Activated effector memory CD4-positive, alpha-beta T cell treated with anti-CD3 and anti-CD28 coated beads, Interleukin-2, amount 50 U/mL, for 16 hours (primary cell): ENCODE measurements at places on chromosomes 5 and 9.

GRCh38 chr5:88203981-88204750 lies 64.5 kb downstream of the TMEM161B start:
- peak; percentile 77 for DNase-seq

GRCh38 chr5:72302171-72302570 lies 17.9 kb downstream of the MRPS27 start:
- no peak for DNase-seq

- DNase-seq, result no peak
Measured at GRCh38 chr5:151565971-151566370, 25.2 kb downstream of the FAT2 start.

GRCh38 chr9:99660191-99660636 lies 161.5 kb upstream of the NR4A3 start:
- DNase-seq, result no peak

DNA sequence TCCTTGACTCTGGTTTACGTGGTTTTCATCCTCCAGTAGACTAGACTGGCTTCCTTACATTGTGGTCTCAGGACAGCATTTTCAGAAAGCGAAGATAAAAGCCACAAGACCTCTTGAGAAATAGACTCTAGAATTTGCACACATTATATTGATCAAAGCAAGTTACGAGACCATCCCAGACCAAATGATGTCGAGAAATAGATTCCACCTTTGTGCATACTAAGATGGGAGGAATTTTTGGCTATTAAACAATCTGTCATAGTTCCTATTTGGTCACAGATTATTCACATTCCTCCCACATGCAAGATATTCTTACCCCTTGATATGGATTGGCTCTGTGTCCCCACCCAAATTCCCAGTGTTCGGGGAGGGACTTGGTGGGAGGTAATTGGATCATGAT lies 65.6 kb downstream of the TEX10 start:
- DNase-seq, result no peak

- DNase-seq, result no peak
Measured at GRCh38 chr5:180171568-180172094, 37.4 kb downstream of the RASGEF1C start.

- DNase-seq, result no peak
Measured at GRCh38 chr9:95732802-95733688, 142.4 kb upstream of the ERCC6L2 start.

GRCh38 chr5:95761771-95762651 lies 30.9 kb downstream of the RHOBTB3 start:
- DNase-seq, result no peak

DNA sequence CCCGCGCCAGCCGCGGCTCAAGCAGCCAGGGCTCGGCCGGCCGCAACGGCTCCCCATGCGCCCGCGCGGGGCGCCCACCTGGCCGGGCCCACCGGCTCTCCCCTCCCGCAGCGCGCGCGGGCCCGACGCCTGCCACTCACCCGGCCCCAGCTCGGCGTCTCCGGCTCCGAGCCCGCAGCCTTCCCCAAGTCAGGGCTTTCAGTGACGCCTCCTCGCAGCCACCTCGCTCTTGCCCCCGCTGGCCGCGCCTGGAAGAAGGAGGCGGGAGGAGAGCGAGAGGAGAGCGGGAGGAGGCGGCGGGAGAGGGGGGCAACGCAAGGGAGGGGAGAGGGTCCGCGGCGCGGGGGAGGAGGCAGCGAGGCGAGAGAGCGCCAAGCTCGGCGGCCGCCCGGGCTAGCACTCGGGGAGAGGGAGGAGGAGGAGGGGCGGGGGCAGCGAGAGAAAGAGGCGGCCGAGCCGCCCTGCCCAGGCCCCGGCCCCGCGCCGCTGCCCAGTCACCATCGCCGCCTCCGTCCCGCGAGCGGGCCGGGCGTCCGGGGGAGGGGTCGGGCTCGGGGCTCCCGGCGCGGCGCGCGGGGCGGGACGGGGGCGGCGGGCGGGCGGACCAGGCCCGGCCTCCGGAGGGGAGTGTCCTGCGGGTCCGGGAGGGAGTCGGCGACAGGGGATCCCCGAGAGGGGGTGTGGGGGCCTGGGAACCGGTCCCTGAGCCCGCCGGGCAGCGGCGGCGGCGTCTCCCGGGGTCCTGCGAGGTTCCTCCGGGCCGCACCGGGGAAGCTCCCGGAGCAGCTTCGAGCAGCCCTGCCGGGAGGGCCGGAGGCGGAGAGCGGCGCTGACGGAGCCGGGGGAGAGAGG lies at the start of gene LHFPL2:
Gene LHFPL2, minus strand, starts transcription at position 414 of the 852 bp plus-strand sequence. CDS start 138,559 bp downstream, outside the sequence.
- DNase-seq, result no peak

DNA sequence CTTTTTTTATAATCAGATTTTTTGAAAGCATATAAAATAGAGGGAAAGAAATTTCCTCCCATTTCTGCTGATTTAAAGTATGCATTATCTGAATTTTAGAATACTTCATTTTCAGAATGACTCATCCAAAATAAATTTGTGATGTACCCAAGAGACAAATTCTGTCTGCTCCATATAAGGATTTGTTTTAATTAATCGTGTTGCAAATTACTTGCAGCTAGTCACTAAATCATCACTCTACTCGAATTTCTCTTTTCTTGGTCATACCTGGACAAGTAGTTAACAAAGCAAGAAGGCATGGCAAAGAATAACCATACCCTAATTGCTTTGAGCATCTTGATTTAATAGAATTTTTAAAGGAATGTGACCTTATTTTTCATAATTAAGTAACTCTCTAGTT lies 284.1 kb upstream of the GRAMD2B start:
- no peak for DNase-seq

DNA sequence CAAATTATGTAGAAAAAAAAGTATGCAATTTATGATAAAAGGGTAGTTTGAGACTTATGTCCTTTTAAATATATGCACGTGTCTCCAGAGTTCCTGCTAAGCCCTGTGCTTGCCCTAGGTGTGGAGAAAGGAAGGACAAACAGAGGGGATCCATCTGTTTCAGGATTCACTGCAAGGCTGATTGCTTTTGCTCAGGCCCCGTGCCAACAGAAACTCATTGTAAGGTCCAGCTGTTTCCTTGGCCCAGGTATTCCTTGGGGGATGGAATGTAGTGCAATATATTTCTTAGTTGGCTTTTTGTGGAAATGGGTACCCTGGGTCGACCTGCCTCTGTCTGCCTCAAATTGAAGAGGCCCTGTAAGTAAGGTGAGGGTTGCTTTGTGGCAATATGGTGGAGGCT lies 268.6 kb upstream of the CLINT1 start:
- DNase-seq, result no peak

GRCh38 chr9:13070612-13071595 lies 208.6 kb downstream of the MPDZ start:
- no peak for DNase-seq

GRCh38 chr5:129807162-129807814 lies 59.4 kb downstream of the MINAR2 start:
- DNase-seq, result no peak

- no peak for DNase-seq
Measured at GRCh38 chr9:69815313-69815712, 5.3 kb upstream of the CFAP95 start.

GRCh38 chr9:132160802-132161742 lies 786 bp upstream of the NTNG2 start:
- DNase-seq, result peak; percentile 82

DNA sequence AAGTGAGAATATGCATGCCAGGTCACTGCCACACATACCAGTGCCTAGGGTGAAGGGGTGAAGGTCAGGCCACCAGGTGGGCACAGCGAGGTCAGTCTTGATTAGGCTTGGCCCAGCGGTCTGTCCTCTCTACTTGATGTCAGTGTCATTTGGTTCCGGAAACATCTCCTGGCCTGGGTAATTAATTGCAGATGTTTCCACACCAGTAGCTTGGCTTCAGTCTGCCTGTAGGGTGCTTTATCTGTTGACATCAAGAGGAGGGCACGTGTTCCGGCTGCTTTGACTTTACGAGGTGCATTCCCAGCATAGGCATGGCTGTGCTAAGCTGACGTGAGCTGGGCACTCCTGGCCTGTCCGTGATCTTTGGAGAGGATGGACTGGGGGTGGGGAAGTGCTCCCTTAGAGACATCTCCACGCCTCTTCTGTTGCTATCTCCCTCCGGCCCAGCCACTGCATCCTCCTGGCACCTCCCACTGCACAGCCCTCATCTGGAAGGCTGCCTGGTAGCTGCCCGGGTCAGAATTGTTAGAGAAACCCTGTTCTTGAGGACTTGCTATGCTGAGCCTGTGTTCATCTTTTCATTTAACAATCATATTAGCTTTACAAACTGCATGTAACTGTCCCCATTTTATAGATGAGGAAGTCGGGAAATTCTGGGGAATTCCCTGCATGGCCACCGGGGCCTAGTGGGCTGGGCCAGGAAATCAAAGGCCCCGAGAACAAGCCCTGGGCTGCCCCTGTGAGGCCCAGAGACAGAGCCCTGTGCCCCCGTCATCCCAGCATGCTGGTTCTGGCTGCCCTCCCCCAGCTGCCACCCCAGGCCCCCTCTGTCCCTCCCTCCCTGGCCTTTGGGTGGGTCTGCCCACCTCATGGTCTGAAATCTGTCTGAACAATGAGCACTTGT lies 29.1 kb downstream of the JADE2 start:
- peak; percentile 85 for DNase-seq

GRCh38 chr9:113578882-113579282 lies 115.4 kb downstream of the RGS3 start:
- DNase-seq, result peak; percentile 93

- no peak for DNase-seq
Measured at GRCh38 chr9:129038109-129038852, 1.9 kb downstream of the MIGA2 start.

DNA sequence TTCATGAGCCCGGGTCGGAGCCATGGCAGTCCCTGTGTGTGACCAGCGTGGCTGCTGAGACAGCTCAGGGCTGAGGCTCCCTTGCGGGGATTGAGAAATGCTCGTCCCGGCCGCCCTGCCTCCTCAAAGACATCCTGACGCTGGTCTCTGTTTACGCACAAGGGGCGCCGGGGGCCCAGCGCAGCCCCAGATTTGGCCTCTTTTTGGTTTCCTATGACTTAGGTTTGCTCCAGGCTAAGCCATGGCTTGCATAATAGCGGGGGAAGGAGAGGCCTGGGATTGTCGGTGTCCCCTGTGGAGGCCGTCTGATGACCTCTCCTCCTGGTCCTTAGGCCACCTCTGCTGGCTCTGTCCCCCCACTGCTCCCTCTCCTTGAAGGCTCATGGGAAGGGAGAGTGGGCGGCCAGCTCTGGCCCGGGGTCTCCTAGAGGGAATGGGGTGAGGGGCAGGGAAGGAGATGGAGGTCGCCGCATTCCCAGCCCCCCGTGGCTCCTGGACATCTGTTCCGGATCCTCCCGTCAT lies 3.5 kb downstream of the LAMC3 start:
- no peak for DNase-seq

GRCh38 chr5:112083623-112084022 lies 326.6 kb upstream of the NREP start:
- DNase-seq, result no peak

- no peak for DNase-seq
Measured at GRCh38 chr9:98657897-98658296, 50.8 kb downstream of the GABBR2 start.

GRCh38 chr5:149404746-149405549 lies 25.9 kb upstream of the IL17B start:
- no peak for DNase-seq

- DNase-seq, result no peak
Measured at GRCh38 chr5:37436146-37436934, 57.2 kb downstream of the WDR70 start.

DNA sequence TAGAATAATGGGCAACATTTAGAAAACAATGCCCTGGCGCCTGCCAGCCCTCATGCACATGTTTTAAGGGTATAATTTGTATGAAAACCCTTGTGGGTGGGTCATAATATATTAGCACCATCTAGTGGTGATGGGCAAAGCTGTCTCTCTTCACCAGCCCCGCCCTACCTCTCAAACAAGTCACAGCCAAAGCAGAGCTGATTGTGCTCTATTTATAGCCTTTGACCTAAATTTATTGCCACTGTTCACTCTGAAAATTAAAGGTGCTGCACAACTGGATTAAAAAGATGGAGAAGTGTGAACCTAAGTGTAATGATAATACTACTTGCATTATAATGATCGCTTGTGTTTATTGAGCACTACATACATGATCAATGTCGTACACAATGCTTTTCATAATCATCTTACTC lies 131.9 kb upstream of the ANKH start:
- peak; percentile 78 for DNase-seq

GRCh38 chr5:166679331-166679730 lies 1612.1 kb upstream of the WWC1 start:
- DNase-seq, result no peak

GRCh38 chr9:129810116-129810515 lies 7.1 kb downstream of the TOR1B start:
- no peak for DNase-seq

GRCh38 chr5:164649266-164649665 lies 1143.8 kb downstream of the MAT2B start:
- no peak for DNase-seq

DNA sequence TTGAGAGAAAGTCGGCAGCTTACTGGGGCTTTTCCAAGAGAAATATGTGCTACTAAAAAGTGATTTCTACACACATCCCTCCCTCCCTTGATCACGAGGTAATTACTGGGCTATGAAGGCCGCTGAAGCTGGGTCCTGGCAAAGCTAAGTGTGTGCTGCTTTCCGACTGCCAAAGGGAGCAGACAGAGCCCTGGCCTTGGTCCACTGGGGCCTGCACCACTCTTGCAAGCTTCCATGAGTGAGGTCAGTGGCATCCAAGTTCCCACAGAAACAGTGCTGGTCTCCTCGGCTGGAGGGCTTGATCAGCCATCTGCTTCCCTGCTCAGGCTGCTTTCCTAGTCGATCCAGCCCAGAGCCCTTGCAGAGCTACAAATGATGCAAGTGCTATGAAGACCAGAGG lies 154.8 kb upstream of the LHFPL2 start:
- DNase-seq, result no peak

GRCh38 chr5:157594257-157594656 lies 18.7 kb upstream of the ADAM19 start:
- DNase-seq, result no peak

DNA sequence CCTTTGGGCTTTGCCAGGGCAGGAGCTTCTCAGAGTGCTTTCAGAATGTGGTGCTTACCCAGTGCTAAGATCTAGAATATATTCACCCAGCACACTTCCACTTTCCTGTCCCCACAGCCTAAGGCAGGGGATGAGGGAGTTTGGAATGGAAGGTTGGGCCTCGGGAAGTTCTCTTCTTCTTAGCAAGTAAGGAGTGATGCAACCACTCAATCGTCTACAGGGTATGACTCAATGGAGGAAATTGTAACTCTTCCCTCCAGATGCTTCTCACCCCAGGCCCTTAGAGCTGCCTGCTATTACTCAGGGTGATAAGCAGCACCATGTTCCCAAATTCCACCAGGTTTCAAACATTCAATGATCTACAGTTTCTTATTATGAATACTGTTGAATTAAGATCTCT lies 30.8 kb upstream of the AGGF1 start:
- no peak for DNase-seq

- peak; percentile 74 for DNase-seq
Measured at GRCh38 chr9:131264231-131264630, 12.1 kb downstream of the FAM78A start.

DNA sequence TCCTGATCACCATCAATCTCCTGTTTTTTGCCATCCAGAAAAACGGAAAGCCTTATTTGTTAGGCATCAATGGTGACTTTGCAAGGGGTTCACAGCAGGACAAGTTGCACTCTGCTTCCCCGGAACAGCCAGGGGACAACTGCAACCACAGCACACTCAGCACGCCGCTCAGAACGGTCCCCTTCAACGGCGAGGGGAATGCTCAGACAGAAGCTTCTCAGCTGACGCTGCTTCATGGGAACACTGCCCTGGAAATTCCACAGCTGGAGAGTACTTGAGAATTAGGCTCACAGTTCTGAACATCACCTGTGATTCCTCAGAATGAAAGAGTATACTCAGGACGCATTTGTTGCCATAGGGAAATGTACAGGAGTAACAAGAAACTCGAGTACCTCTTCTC lies 40.1 kb upstream of the PLPP6 start:
- no peak for DNase-seq

- no peak for DNase-seq
Measured at GRCh38 chr5:127296321-127296720, 5.7 kb downstream of the MEGF10 start.
